Calu3 (cell line): ENCODE measurements at places on chromosomes 7 and 10. TPM values are rescaled to one million over a fixed set of nuclear protein-coding genes. Genes with fewer than 3 reads are reported as not detected.
A peak's percentile ranks its signal among the peaks of the same experiment; 100 is the strongest.

The DGKI gene
- total RNA-seq = not detected in 2 replicates

The CPN1 gene
- not detected in 2 replicates for total RNA-seq

The FZD1 gene
- total RNA-seq = 3.2 and 3.7 TPM in 2 replicates

The TSPAN14 gene
- 98.6 and 116 TPM in 2 replicates for total RNA-seq

The FAM149B1 gene
- 27.0 and 31.5 TPM in 2 replicates for total RNA-seq

The FAM24B gene
- 5.1 and 6.3 TPM in 2 replicates for total RNA-seq

DNA sequence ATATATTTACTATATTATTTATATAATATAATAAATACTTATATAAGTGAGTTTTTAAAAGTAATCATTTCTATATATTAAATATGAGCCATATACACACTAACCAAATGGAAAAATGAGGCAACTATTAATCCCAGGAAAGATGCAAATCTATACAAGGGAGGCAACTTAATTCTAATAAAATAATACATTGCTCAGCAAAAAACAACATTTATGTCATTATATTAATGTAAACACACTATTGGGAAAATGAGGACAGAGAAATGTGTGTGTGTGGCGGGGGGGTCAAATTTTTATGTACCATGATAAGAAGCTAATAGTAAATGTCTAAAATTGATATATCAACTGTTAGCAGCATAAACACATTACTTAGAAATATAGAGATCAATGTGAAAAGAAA, 23.3 kb upstream of the DGKI start:
- no peaks in the 10 kb centered on the region for H3K36me3 ChIP-seq
- DNase-seq = no peak
- H3K4me1 ChIP-seq = no peaks in the 10 kb centered on the region

DNA sequence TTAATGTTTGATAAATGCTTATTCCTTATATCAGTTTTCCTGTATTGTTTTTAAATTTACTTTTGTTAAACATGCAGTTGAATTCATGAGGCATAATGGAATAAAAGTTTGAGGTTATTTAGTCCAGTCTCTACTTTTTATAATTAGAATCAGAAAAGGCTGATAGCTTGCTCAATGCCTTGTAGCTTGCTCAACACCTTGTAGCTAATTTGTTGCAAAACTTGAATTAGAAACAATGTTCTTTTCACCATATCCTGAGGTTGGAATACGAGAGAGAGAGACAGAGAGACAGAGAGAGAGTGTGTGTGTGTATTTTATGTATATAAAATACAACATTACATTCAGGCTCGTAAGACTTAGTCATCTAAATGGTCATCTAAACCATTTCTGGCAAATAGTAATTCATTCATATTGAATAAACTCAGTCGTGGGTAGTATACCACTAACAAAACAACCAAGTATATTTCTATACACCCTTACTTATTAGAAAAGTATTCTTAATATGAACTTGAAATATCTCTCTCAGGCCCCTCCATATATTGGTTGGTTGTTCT, 243.5 kb downstream of the ADK start:
- no peaks in the 10 kb centered on the region for H3K27me3 ChIP-seq
- no peaks in the 10 kb centered on the region for H3K36me3 ChIP-seq
- no peak overlapping the region for H3K27ac ChIP-seq
- no peaks in the 10 kb centered on the region for H3K4me1 ChIP-seq

DNA sequence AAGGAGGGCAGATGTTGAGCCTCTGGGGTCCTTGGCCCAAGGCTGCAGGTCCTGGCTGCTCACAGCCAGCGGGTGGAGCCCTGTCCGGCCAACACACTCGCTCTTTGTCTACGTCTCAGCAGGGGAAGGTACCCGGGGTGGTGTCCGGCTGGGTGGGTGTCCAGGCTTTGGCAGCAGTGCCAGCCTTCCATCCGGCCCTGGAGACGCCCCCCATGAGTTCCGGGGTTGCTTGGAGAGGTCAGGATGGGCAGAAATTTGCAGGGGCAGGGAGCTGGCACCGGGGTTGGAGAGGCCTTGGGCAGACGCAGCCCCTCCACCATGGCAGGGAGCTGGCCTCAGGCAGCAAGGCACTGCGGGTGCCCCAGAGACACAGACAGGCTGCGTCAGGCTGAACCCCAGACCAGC, 42.2 kb upstream of the ELN start:
- no peaks in the 10 kb centered on the region for H3K27me3 ChIP-seq
- no peak overlapping the region for H3K27ac ChIP-seq
- H3K36me3 ChIP-seq = no peaks in the 10 kb centered on the region
- no peak overlapping the region for H3K4me3 ChIP-seq
- peaks cover 11% of the 10 kb centered on the region for H3K4me1 ChIP-seq

- H3K4me3 ChIP-seq = peak overlapping the region; percentile 54
- peaks cover 13% of the 10 kb centered on the region for H3K36me3 ChIP-seq
- no peaks in the 10 kb centered on the region for H3K27me3 ChIP-seq
- peaks cover 85% of the 10 kb centered on the region for H3K4me1 ChIP-seq
- peak; percentile 80 for DNase-seq
- H3K27ac ChIP-seq = peak overlapping the region; percentile 94
Observed at GRCh38 chr7:16921644-16922257, 40.0 kb upstream of the AGR3 start.

DNA sequence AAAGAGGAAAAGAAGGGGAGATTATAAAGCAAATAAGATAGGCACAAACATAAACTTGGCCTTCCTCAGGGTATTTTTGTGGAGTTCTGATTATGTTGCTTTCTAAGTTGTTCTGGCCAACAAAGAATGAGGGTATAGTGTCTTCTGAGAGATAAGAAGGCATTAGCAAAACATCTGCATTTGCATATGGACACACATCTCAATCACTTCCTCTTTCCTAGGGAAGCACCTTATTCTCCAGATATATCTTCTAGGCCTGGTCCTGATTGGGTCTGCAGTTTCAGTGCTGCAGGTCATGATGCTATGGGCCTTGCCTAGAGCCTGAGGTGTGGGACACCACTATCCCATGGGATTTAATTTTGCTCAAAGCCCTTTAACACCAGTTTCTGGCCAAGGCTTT, 308.8 kb upstream of the PHYHIPL start:
- no peaks in the 10 kb centered on the region for H3K4me1 ChIP-seq
- H3K27me3 ChIP-seq = no peaks in the 10 kb centered on the region
- H3K36me3 ChIP-seq = no peaks in the 10 kb centered on the region
- DNase-seq = no peak

GRCh38 chr7:141590666-141591065, 39.5 kb downstream of the AGK start:
- H3K27ac ChIP-seq = no peak overlapping the region
- no peaks in the 10 kb centered on the region for H3K36me3 ChIP-seq
- no peaks in the 10 kb centered on the region for H3K27me3 ChIP-seq
- H3K4me3 ChIP-seq = no peak overlapping the region

DNA sequence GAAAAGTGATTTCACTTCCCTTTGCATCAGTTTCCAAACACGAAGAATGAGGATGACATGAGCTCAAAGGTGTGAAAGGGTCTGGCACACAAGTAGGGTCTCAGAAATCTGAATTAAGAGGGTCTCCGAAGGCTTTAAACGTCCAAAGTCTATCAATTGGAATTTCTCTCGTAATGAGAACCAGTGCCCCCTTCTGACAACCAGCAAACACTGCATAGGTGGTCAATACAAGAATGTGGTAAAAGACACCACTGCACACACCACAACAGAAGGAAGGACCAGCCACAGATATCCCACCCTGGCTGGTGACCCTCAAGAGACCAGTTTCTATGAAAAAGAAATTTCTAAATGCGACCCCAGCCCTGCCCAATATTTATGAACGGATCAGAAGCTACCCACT, 78.1 kb downstream of the CALN1 start:
- H3K27me3 ChIP-seq = peaks cover 12% of the 10 kb centered on the region
- DNase-seq = no peak
- no peak overlapping the region for H3K4me3 ChIP-seq
- H3K36me3 ChIP-seq = peaks cover 3% of the 10 kb centered on the region
- no peak overlapping the region for H3K27ac ChIP-seq

- H3K4me3 ChIP-seq = peak overlapping the region; percentile 99
- DNase-seq = peak; percentile 57
- no peak overlapping the region for H3K27ac ChIP-seq
- H3K36me3 ChIP-seq = peaks cover 28% of the 10 kb centered on the region
- H3K4me1 ChIP-seq = peaks cover 16% of the 10 kb centered on the region
Observed at GRCh38 chr7:105876964-105877601, 684 bp upstream of the ATXN7L1 start.

DNA sequence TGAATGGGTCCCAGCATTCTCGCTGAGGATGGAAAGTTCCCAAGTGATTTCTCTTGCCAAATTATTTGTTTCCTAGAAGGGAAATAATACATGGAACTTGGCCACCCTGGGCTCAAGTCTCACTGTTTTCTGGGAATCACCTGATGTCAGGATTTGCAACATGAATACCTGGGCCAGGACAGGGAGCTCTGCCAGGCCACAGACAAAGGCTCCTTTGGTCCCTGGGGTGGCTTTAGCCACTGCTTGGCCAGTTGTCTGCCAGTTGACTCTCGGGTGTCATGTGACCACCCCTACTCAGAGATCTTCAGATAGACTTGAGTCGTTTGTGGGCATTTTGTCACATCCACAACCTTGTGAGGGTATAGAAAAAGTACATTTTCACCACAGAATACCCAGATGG, 258.0 kb upstream of the HABP2 start:
- no peaks in the 10 kb centered on the region for H3K36me3 ChIP-seq
- no peaks in the 10 kb centered on the region for H3K27me3 ChIP-seq
- no peak for DNase-seq
- H3K4me1 ChIP-seq = peaks cover 7% of the 10 kb centered on the region
- no peak overlapping the region for H3K4me3 ChIP-seq

DNA sequence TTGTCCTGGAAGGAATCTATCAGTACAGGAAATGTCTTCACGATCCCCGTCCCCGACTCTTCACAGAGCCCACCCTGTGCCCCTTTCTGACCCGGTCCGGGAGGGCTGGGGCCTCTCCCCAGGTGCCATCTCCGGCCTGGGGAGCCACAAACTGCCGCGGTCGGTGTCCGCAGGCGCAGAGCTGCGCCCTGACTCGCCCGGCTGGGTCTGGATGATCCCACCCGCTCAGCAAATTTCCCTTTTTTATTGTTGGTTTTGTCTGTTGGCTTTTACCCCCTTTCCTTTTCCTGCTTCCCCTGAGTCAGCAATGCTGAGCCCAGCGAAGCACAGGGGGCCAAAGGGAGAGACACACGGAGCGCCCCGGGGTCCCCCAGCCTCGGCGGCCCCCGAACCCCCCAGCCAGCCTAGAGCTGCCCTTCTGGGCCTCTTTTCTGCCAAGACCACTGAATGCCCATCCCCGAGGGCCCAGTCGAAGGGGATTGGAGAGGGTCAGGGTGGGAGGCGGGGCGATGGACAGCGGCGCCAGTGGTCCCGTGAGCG, 30.9 kb downstream of the LEP start:
- DNase-seq = no peak
- no peak overlapping the region for H3K27ac ChIP-seq
- no peaks in the 10 kb centered on the region for H3K27me3 ChIP-seq
- H3K36me3 ChIP-seq = no peaks in the 10 kb centered on the region
- peaks cover 5% of the 10 kb centered on the region for H3K4me1 ChIP-seq

DNA sequence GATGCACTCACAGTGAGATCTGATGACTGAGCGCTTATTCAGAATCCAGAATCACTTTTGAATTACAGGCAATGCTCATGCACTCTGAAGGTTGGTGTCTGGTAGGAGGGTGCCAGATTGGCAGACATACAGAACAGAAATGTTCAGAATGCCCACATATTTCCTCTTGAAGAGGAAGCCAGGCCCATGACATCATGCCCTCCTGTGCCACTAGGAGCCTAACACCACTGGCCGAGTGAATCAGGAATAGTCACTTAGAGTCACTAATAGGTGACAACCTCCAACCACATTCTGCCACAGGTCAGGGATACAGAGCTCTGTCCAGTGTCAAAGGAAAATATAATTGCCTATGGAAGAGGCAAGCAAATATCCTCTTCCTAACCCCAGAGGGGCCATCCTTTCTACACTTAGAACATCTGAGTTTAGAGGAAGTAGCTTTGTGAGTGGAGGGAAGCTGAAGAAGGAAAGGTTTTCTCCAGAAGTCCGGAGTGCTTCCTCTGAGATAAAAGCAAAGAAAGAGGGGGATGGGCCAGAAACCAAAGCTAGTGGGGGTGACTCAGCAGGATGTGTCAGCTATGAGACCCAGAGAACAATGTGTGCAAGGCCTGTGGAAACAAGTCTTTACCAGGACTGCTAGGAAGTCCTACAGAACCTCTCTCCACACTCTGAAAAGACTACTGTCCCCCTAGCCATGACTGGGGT, 838.8 kb downstream of the GRID1 start:
- H3K4me3 ChIP-seq = no peak overlapping the region
- DNase-seq = no peak
- no peaks in the 10 kb centered on the region for H3K36me3 ChIP-seq

DNA sequence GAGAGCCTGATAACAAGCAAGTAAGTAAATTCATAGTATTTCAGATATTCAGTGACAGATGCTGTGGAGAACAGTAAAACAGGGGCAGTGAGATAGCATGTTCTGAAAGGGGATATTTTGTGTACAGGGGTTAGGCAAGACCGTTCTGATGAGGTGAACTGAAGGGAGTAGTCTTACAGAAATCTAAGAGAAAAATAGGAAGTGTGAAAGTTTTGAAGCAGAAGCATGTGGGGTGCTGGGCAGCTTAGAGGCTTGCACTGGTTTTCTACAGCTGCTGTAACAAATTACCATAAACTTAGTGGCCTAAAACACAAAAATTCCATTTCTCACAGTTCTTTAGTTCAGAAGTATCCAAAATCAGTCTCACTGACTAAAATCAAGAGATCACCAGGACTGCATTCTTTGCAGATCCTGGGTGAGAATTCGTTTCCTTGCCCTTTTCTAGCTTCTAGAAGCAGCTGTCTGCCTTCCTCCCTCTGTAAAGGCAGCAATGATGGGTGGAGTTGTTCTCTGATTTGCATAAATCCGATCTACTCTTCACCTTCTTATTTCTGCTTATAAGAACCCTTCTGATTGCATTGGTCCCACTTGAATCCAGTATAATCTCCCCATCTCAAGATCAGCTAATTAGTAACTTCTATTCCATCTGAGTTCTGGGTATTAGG, 7.5 kb upstream of the KLF14 start:
- peaks cover 28% of the 10 kb centered on the region for H3K27me3 ChIP-seq
- H3K4me3 ChIP-seq = no peak overlapping the region
- DNase-seq = no peak
- H3K36me3 ChIP-seq = no peaks in the 10 kb centered on the region
- H3K4me1 ChIP-seq = no peaks in the 10 kb centered on the region
- no peak overlapping the region for H3K27ac ChIP-seq

GRCh38 chr7:66939325-66939724, 18.3 kb downstream of the TMEM248 start:
- peaks cover 11% of the 10 kb centered on the region for H3K36me3 ChIP-seq
- H3K27me3 ChIP-seq = no peaks in the 10 kb centered on the region
- no peak overlapping the region for H3K4me3 ChIP-seq
- no peak for DNase-seq
- H3K27ac ChIP-seq = no peak overlapping the region
